ENCODE measurements at places on chromosomes 16 and 17.
A peak's percentile ranks its signal among the peaks of the same experiment; 100 is the strongest.

- DNase-seq = no peak
Measured at GRCh38 chr17:66803474-66803951, 31.4 kb upstream of the CACNG5 start.

- no peak for DNase-seq
Measured at GRCh38 chr16:90083139-90083538, 6.0 kb upstream of the PRDM7 start.

DNA sequence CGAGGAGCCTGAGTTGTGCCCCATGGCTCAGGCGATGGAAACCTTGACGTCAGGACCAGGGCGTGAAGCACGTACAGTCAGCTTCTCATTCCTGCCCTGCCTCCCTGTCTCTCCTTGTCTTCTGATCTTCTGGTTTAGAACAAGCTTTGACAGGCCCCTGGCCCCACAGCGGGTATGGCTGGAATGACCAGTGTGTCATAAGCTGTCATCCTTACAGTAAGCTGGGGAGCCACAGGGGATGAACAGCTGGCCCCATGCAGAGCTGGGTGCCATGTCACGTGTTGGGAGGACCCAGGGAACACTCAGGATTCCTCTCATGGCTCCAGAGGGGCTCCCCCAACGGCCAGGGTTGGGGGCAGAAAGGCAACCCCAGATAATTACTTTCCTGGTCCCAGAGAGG, 157.6 kb upstream of the PLCG2 start:
- no peak for DNase-seq

DNA sequence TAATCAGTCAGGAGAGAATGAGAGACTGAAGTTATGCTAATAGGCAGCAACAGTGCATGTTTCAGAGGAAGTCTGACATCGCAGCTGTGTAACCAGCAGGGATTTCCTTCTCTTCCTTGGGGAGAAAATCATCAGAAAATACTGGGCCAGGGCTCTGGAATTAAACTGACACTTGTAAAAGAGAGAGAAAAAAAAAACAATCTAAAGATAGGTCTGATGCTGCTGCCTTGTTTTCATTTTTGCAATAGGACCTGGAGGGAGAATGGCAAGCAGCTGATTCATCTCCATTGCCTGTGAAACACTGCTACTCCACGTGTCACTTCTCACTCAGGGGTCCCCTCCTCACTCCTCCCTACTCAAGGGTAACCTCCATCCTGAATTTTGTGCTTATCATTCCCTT, 17.7 kb upstream of the CORO6 start:
- DNase-seq = no peak

- no peak for DNase-seq
Measured at GRCh38 chr16:54123766-54124165, 162.8 kb downstream of the IRX3 start.

DNA sequence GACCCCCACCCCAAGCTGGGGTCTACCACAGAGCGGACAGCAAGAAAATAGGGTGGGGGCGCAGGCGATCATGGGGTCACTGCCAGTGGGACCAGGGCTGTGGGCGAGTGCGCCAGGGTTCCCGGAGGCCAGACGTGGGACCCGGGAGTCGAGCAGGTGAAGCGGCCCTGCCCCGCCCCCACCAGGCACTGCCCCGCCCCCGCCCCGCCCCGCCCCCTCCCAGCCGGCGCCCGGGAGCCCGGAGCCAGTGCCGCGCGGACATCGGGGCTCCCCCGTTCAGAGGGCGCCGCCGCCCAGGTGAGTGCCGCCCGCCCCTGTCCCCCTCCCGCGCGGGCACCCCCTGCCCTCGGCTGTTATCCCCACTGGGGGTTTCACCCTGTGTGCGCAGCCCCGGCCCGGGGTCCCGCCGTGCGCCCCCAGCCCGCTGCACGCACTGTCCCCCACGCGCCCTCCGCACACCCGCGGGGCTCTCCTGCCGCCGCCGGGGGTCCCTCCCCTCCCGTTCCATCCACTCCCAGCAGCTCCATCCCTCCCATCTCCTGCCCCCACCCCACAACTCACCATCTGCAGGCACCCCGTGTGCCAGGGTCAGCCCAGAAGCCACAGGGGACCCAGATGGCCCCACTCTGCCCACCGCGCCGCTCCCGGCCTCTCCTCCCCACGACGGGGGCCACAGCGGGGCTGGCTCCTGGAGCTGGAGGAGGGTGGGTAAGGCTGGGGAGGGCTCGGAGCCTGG, at the start of gene SSTR5:
TSS of gene SSTR5 (plus strand) at position 222 of the 736 bp plus-strand sequence. CDS start 6,122 bp downstream, outside the sequence.
- DNase-seq = no peak

DNA sequence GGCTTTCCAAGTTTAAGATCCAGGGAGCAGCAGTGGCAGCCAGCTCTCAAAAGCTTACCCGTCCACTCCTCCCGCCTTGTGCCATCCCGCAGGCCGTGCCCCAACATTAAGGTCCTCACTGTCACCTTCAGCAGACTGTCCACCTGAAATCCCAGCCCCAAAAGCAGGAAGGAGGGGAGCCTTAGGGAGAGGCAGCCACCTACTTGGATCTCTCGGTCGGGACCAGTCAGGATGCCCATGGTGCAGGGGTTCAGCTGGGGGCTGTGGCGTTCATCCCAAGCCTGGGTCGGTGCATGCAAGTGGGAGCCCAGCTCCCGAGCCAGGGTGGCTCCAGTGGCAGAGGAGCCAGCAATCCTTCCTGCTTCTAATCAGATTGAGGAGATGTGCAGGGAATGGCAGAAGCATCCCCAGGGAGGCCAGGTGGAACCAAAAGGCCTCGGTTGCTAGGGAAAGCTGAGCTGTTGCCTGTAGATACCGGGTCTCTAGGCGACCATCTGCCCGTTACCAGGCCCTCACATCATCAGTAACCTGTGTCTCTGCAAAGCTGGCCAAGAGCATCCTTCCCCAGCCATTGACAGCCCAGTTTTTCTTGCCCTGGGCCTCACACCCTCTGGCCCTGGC, 24.6 kb downstream of the CNGB1 start:
- DNase-seq = peak; percentile 22

- DNase-seq = peak; percentile 87
Measured at GRCh38 chr17:40547079-40547784, 18.0 kb downstream of the CCR7 start.

GRCh38 chr17:12089809-12090384, 69.2 kb downstream of the MAP2K4 start:
- DNase-seq = no peak

DNA sequence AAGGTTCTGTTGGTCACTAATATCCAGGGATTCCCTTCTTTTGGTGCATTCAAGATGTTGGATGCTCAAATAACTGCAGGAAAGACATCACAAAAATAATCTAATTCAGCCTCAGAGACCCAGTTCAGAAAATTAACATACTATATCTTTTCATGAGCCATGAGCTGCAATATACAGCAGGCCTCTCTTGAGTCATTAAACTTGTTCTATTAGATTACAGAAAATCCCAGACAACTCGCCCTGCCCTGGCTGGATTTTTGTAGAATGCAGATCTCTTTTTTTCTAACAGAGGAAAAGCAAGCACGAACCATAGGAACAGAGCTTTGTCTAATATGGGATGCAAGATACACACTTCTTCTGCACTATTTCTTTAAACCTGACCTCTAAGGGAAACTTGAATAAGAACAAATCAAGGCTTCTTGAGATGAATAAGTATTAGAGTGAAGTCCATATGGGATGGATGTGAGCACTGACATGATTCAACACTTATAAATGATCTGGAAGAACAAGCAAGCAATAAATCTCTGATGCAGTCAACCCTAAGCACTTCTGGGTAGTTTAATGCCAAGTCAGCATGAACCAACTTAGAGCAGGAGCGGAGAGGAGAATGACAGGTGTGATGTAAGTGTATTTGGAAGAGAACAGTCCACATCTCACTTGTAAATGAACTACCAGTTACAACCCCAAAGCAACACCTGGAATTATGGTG, 70.7 kb upstream of the GNAO1 start:
- peak; percentile 45 for DNase-seq

- no peak for DNase-seq
Measured at GRCh38 chr17:65774787-65775186, 213.3 kb upstream of the AXIN2 start.

- DNase-seq = no peak
Measured at GRCh38 chr17:39999067-39999466, 16.2 kb upstream of the CSF3 start.

DNA sequence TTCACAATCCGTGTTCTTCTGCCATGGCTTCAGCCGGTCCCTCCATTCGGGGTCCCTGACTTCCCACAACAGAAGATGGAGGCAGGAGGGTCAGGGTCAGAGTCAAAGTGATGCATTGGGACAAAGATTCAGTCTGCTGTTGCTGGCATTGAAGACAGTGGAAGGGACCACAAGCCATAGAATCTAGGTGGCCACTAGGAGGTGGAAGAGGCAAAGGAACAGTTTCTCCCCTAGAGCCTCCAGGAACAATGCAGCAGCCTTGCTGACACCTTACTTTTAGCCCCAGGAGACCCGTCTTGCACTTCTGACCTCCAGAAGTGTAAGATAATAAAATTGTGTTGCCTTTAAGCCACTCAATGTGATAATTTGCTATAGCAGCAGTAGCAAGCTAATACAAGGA, 55.9 kb downstream of the MFSD11 start:
- no peak for DNase-seq

All from NCI-H187 treated with DMSO at 0.1 percent for 48 hours (cell line).